Prostate gland (tissue), 2 donors: ENCODE measurements at places on chromosomes 7 and 10.

GRCh38 chr7:42952328-42952727 lies 20.2 kb downstream of the MRPL32 start:
- DNase-seq: no peak

DNA sequence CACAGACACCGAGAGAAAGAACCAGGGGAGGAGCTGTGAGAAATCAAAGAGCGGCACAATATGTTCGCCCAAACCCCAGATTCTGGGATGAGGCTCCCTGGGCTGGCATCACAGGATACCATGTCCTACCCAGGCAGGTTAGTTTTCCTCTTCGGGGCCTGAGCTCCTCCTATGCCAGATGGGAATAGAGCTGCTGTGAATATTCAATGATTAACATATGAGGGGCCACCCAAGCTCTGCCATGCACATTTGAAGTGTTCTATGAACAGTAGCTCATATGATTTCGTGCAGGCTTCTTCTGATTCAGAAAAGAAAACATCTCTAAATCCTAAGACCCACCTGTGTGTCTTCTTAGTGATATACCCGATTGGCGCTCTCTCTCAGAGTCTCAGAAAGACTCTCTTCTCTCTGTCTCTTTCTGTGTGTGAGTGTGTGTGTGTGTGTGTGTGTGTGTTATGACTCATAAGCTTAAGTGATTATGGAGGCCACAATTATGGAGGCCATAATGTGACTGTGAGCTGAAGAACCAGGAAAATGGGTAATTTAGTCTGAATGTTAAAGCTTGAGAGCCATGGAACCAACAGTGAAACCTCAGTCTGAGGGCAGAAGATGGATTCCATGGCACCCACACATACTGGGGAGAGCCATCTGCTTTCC lies 220.5 kb downstream of the KLF6 start:
- DNase-seq: no peak

DNA sequence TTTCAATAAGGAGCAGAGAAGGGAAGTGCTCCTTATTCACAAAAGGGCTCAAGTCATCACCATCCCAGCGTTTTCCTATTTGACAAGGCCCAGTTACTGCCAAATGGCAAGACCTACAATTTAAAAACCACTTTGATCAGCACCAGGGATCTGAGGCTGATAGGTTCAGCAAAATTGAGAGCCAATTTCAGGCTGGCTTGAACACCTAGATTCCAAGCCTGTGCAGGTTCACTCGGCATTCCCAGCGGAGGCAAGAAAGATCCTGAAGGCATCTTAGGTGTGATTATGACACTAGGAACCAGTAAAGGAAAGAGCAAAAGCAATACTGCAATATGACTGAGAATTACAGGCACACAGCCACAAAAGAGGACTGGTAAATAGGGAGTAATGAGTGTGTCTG lies 441.4 kb downstream of the CALN1 start:
- no peak for DNase-seq

DNA sequence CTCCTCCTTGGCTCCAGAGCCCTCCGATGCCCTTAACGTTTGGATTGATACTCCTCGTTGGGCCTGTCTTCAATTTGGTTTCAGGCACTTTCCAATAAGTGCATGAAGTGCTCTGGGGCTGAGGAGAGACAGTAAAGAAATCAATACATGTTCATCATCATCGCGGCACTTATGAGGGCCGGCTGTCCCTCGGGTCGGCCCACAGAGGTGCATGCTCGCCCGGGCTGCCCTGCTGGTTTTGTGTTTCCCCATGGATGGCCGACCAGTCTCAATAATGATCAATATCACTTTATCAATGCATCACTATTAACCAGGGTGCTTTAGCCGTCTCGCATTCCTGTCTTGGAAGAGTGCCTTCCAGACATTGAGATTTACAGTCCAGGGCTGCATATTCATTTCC lies 154.2 kb downstream of the EBF3 start:
- no peak for DNase-seq

DNA sequence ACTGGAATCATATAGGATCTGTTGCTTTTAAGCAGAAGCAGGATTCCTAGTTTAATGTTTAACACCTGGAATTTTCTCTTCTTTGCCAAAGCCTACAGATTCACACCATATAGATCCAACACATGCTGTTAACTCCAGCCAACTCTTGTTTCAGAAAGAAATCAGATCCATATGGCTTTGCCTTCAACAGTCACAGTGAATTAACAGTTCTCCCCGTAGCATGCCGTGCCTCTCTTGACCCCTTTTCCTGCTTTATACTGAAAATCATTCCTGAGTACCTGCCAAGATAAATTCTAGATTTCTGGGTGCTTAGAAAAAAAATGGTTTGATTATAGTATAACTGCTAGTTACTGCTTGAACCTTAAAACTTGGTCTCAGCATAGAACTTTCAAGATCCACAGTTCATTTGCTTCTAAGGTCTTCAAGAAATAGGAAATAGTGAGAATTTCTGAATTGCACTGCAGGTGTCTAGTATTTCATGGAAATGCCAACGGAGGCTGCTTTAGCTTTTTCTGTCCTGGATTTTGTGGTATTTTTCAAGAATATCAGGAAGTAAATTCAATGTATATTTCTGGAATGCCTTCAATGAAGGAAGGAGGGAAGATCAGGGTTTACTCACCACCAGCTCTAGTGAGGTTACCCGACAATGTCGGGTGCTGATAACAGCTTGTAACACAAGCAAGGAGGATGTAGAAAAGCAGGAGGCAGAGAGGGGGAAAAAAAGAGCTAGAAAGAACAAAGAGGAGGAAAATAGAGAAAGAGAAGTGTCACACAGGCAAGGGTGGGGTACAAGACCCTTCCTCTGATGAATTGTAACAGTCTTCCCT lies 6.6 kb downstream of the AASS start:
- DNase-seq: no peak

GRCh38 chr10:4643471-4643870 lies 182.5 kb upstream of the AKR1E2 start:
- DNase-seq: no peak

DNA sequence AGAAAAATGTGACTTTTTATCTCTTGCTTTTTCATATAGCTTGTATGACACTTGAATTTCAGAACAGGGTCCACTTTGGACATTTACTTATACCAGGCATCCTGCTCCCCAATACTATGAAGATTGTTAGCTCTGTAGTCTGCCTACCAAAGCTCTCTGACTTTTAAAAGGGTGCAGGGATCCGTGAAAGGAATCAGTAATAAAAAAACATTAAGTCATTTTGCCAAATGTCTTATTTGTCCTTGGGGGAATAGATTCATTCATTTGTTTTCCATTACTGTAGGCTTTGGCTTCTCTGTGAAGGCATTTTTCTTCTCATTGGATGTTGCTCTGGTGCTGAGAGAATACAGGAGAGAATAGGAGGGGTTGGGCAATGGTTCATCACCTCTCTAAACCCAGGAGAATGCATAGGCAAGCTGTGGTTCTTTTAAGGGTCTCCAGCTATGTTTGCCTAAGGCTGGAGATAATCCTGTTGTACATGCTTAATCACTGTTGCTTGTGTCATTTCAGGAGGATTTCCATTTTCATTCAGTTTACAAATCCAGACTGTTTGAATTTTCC lies 103.5 kb downstream of the SRI start:
- no peak for DNase-seq

DNA sequence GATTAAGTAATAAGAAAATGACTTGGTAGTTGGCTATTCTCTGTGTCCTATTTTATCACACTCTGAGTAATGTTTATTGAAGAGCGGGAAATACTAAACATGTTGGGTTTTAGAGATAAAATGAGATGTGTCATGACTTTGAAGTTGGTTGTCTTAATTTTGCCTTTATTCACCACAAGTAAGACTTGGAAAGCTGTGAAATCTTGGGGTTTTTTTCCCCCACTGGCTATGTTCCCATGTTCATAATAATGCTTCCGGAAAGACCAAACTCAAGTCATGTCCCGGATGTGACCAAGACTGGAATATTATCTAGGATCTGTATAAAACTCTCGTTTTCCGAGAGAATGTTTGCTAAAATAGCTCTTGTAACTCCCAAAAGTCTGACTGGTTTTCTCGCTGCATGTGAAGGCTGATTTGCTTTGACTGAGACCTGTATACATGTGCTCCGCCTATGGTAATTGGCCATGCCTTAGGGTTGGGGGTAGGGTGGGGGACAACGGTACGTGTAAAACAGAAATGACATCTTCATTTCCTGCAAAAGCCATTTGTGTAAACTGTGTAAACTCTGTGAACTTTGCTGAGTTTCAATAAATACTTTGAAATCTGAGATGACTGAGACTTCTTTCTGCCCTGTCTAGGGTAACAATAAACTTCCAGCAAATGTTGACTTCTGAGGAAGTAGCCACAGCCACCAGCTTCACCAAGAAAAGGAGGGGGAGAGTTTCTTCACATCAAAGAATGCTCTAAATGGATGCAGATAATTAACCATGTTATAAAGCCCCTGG lies 169.6 kb downstream of the ZNF365 start:
- no peak for DNase-seq

DNA sequence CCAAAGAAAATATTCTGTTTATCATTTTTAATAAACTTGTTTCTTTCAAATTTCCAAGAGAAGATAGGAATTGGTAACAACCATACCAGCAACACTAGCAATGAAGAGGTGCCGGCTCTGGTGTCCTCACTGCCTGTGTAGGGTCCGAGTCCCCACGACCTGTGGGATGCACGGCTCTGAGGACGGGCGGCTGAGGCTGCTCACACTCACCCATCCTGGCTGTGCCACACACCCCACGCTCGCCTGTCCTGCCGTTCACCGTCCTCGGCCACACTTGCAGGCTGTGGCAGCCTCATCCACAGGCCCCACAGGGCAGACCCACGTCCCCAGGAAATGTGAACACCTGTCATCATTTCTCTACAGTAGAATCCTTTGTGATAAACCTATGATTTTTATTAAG lies 48.2 kb upstream of the DPYSL4 start:
- DNase-seq: no peak

- no peak for DNase-seq
Observed at GRCh38 chr10:123771877-123772644, 105.9 kb downstream of the GPR26 start.

GRCh38 chr7:128724743-128725142 lies 14.4 kb upstream of the CALU start:
- no peak for DNase-seq

GRCh38 chr10:25766213-25766612 lies 167.8 kb upstream of the MYO3A start:
- no peak for DNase-seq

- no peak for DNase-seq
Observed at GRCh38 chr10:46033602-46034011, 3.2 kb upstream of the NCOA4 start.

- no peak for DNase-seq
Observed at GRCh38 chr10:80473692-80474596, 19.8 kb downstream of the TSPAN14 start.

GRCh38 chr7:50632561-50633413 lies 67.6 kb upstream of the DDC start:
- DNase-seq: no peak

DNA sequence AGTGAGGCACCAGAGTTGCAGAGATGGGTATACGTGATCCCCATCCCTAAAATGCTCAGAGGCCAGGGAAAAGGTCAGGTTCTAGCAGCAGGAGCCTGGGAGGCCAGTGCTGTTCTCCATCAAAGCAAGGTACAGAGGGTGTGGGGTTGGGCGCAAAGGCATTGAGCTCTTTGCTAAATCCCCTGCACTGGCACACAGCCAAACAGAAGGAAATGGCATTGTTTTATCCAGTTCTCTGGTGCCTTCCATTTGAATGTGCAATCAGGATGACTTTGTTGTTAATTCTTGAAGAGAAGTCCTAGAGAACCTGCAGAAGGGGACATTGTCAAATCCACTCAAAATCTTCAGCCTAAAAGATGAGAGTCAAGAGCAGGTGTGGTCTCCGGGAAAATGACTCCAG lies 111.3 kb upstream of the CHST15 start:
- DNase-seq: no peak

DNA sequence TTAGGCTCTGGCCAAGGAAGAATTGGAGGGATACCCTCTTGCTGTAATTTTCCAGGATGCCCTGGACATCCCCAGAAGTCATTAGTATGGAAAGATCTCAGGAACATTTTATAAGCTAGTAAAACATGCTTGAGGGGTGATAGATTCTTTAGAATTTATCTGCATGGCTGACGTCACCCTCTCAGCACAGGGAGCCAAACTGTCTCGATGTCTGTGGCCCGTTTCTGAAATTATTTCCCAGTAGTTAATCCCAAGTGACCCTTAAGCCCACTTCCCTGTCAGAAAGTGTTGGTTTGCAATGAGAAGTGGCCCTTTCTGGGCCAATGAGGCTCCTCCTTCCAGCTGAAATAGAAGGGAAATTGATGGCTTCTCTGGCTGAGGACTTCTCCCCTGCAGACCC lies 184.5 kb upstream of the BMPER start:
- no peak for DNase-seq

DNA sequence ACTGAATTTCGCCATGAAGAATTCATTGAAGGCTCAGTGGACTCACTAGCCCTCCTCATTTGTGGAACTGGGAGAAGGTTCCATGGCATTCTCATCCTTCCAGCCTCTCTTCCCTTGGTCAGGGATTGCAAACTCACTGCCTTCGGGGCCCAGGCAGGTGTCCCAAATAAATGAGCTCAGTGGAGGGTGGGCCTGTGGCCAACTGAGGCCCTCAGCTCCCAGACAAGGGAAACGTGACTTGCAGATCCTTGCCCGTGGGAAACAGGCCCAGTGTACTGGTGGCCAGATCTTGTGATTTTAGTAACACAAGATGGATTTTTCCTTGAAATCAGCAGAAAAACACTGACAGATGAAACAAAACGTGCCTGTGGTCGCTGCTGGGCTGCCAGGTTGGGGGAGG lies 168.7 kb upstream of the CTBP2 start:
- no peak for DNase-seq
